ENCODE measurements at places on chromosomes 16 and 17. TPM values are rescaled to one million over a fixed set of nuclear protein-coding genes. Genes with fewer than 3 reads are reported as not detected.

The KIF18B gene
- total RNA-seq: 6.7 TPM

The FA2H gene
- total RNA-seq: not detected

The PTX4 gene
- total RNA-seq: 0.29 TPM

The GPRC5C gene
- 4.8 TPM for total RNA-seq

The CCL8 gene
- 1.2 TPM for total RNA-seq

The SEZ6L2 gene
- total RNA-seq: 4.1 TPM

The SLC13A5 gene
- not detected for total RNA-seq

The NPIPA8 gene
- not detected for total RNA-seq

The NAGS gene
- total RNA-seq: 3.5 TPM

The CYB5D1 gene
- 9.6 TPM for total RNA-seq

The MPV17L gene
- total RNA-seq: 0.66 TPM

The POLR2C gene
- 126 TPM for total RNA-seq

The ELOB gene
- 303 TPM for total RNA-seq

Measured in smooth muscle cell of trachea (primary cell).